ENCODE measurements at places on chromosomes 16 and 17.

- DNase-seq = no peak
These were observed 35.4 kb downstream of the NXPH3 start for GRCh38 chr17:49610883-49611584.

- DNase-seq = no peak
These were observed 3.6 kb downstream of the CBX8 start for GRCh38 chr17:79792984-79793923.

GRCh38 chr17:1820528-1821252, 9.0 kb downstream of the SMYD4 start:
- DNase-seq = no peak

GRCh38 chr17:13492737-13493122, 109.0 kb downstream of the HS3ST3A1 start:
- DNase-seq = no peak

- no peak for DNase-seq
These were observed 45.2 kb downstream of the HYDIN start for GRCh38 chr16:71185347-71185746.

DNA sequence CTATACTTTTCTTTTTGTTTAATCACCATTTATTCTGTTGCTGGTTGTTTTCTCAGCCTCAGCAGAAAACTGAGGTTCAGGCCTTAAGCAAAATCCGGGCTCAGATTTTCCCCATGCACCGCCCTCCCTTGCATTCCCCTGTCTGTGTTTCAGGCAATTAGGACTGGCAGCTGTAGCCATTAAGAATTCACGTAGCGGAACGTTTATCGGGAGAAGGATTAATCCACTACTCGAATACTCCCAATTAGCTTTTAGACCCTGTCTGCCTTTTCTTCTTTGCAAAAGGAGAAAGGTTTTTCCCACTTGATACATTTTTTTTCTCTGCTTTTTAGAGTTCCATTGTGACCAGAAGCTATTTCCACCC, 173.1 kb downstream of the RPTOR start:
- no peak for DNase-seq

DNA sequence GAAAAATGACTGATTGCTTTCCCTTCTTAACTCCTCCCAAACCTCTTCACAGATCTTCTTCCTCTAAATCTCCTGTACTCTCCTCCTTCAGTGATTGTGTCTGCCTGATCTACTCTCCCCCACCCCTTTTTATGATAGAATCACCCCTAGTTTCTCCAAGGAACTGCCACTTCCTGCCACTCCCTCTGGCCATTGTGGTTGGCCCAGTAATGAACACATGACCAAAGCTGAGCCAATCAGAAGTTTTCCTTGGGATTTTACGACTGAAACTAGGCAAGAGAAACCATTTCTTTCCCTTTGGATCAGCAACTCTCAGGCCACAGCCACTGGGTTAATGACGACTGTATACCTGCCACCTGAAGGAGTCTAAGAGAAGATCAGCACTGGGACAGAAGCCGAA, 15.9 kb downstream of the IRX3 start:
- no peak for DNase-seq

DNA sequence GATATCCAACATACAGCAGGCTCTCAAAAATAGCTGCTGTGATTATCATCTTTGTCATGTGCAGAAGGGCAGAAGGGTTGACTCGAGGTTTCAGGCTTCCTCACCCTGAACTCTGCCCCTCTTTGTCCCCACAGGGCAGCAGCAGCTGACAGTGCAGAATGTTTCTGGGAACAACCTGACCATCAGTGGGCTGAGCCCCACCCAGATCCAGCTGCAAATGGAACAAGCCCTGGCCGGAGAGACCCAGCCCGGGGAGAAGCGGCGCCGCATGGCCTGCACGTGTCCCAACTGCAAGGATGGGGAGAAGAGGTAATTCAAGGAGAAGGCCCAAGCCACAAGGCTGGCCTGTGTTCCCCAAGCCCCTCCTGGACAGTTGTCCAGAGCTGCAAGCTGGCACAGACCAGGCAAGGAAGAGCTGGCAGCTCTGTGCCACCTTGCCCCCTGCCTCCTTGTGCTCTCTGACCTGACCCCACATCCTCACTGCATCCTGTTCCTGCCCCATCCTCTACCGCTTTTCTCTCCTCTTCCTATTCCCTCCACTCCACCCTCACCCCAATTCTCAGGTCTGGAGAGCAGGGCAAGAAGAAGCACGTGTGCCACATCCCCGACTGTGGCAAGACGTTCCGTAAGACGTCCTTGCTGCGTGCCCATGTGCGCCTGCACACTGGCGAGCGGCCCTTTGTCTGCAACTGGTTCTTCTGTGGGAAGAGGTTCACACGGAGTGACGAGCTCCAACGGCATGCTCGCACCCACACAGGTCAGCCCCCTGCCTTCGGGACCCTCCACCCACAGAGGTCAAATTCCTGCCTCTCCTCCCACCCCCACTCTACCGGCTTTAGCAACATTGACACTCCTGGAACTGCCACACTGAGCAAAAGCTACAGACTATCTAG, 16.3 kb upstream of the PNPO start:
- DNase-seq = no peak

- no peak for DNase-seq
These were observed 48.3 kb downstream of the TBC1D16 start for GRCh38 chr17:79987187-79987934.

DNA sequence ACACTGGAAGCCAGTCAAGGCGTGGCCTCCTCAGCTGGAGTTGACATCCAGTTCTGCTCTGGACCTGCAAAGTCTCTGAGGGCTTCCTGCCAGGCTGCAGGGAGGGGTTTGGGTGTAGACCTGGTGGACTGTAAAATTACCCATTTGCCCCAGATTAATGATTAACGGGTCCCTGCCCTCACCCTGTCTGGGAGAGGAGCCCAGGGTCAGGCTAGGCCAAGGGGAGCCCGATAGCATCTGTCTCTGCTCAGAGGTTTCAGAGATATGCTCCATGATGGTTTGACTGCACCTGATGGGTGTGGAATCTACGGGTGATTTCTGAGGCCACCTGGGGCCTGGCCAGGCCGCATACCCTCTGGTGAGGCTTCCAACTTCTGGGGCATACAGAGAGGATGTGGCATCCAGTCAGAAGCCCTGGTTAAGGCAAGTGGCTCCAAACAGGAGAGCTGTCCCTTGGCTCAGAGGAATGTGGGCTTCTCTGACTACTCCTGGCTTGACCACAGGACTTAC, 11.2 kb downstream of the PPY start:
- DNase-seq = no peak

- no peak for DNase-seq
These were observed 10.4 kb downstream of the PRSS54 start for GRCh38 chr16:58284469-58284868.

DNA sequence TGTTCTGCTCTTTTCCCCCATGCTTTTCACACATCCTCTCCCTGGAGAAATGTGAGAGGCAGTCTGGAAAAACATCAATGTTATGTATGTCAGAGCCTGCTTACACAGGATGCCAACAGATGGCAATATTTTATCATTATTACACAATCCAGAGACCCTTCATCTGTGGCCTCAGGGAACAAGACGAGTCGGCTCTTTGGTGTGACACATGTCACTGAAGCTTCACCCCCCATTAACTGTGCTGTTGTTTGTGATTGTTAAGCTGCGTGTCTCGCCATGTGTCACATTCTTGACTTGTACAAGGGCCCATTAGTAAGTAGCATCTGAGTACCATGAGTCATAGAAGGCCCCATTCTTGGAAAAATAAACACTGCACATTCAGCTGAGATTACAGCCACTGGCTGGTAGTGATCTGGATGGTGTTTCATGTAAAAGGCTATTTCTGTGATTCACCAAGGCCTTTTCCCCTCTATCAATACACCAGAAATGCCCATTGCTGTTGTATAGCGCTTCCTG, 682.1 kb upstream of the SOX9 start:
- no peak for DNase-seq

DNA sequence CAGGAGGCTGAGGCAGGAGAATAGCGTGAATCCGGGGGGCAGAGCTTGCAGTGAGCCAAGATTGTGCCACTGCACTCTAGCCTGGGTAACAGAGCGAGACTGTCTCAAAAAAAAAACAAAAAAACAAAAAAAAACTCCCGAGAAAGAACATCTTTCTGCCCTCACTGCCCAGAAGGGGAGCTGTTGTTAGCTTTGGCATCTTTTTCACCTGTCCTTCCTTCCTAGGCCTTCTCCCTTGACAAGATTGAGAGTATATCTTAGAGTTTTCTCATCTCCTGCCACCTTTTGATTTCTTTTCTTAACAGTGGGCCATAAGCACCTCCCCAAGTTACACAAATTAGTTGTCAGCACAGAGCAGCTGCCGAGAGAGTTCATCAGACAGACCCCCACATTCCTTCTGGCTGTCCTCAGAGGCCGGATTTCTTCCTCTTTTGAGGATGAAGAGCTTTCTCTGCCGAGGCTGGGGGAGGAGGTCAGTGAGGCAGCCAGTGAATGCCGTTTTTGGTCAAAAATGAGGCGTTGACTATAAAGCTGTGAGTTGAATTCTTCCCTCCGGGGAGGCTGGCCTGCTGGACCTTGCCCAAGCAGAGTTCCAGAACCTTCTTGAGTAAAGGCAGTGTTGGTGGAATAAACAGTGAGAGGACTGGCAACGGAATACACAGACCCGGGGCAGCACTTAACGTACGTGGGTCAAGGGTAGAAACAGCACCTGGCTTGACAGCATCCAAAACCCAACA, 127.0 kb downstream of the ABCC6 start:
- DNase-seq = no peak

DNA sequence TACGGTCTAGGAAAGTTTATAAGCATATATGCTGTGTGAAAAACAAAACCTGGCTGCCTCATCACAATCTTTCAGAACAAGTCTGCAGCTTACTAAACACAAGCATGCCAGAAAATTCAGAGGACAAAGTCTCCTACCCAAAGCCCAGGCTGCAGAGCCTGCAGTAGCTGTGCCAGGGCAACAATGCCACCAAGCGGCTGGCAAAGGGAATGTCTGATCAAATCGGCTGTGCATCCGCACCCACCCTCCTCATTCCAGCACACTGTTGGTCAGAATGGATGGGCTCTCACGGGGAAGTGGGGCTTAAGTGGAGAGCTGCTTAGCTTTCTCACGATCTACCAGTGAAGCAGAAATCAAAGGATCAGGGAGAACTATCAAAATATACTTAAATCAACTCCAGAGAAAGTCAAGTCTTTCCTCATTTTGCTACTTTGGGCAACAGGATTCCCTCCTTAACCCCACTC, 73.5 kb downstream of the CYTH1 start:
- peak; percentile 77 for DNase-seq

- DNase-seq = no peak
These were observed 56.4 kb upstream of the SLC25A19 start for GRCh38 chr17:75345514-75346167.

GRCh38 chr17:6461792-6462524, 17.7 kb downstream of the PIMREG start:
- DNase-seq = peak; percentile 43

DNA sequence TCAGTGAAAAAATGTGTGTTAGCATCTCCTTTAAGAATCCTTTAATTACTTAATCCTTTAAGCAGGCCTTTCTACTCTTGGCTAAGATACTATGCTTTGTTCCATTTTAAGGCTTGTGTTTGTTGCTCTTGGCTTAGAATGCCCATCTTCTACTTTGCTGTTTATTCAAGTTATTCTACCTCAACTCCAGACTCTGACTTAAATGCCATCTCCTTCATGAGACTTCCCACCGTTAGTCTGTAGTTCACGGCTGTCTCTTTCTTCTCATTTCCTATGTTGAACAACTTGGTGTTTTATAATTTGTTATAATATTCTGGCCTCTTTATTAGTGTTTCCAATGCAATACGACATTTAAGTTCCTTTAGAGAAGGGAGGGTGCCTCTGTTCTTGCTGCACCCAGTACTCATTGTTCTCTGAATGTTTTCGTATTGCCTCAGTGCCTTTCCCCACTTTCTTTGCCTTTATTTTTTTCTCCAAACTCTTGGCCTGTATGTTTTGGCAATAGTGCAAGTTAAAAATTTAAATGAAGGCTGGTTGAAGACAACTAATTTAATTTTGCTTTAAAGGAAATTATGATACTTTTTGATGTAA, 6.1 kb upstream of the KRT10 start:
- DNase-seq = no peak

- DNase-seq = no peak
These were observed 22.9 kb upstream of the PHAF1 start for GRCh38 chr16:67086822-67087221.

- DNase-seq = peak; percentile 100
These were observed 633 bp downstream of the ARMC5 start for GRCh38 chr16:31459687-31460581.

DNA sequence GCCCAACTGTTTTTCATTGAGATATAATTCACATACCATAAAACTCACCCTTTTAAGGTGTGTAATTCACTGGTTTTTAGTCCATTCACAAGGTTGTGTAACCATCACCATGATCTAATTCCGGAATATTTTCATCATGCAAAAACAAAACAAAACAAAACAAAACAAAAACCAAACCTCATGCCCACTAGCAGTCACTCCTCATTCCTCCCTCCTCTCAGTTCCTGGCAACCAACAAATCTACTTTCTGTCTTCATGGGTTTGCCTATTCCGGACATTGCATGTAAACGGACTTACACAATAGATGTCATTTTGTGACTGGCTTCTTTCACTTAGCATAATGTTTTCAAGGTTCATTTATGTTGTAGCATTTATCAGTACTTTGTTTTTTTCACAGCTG, 4.5 kb upstream of the NOD2 start:
- DNase-seq = no peak

DNA sequence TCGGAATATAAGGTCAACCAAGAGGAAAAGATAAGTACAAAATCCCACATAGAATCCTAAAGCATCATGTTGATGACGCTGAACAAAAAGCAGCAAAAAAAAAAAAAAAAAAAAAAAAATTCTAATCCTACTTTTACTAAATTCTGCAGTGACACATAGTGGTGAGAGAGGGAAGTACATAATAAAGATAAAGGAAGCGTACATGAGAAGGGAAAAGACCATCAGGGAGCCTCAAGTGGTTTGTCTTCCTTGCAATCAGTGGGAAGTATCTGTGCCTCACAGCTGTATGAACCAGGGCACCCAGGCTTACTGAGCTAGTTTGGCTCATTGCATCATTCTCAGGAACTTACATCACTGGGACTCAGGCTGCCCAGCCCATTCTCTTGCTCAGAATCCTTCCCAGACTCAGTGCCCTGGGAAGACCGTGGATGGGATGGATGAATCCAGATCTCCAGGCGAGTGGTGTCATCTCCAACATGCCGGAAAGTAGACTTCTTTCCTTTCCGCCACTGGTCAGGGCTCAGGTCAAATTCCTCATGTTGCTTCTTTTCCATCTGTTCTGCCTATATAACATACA, 21.2 kb downstream of the SMG6 start:
- peak; percentile 59 for DNase-seq

DNA sequence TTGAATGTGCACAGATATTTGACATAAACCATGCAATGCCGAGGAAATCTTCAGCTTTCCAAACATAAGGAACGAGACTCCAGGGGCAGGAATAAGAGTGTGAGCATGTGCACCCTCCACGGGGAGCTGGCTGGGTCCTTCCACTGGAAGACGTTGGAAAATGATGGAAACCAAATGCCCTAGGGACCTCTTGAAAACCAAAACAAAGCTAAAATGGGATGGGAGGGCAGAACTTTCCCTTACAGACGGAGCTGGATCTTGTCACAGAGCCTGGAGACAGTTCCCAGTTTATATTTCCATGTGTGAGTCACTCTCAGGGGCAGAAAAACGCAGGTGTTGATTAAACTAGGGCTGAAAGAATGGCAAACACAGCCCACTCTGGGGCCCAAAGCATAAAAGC, 34.4 kb upstream of the DNAH17 start:
- DNase-seq = no peak

Data from activated CD4-positive, alpha-beta T cell treated with anti-CD3 and anti-CD28 coated beads, Interleukin-2, amount 50 U/mL, for 16 hours (primary cell).